Colonic mucosa (tissue), 4 donors: ENCODE measurements at places on chromosomes 7 and 10.

DNA sequence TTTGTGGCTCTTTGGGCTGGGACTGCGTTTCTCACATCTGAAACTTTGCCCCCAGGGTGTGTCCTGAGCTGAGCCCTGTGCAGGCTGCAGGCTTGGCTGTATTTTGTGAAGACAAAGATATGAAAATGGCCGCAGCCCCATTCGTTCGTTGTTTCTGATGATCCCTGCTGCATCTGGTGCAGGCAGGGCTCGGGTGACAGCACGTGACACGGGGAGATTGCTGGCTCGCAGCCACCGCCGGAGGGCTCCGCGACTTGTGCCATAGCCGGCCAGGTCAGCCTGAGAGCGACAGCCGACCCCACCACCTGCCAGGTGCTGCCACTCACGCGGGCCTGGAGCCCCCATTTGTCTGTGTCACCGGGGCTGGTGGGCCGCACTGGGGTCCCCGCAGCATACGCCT lies 81.3 kb downstream of the ZRANB1 start:
- no peak for DNase-seq

- no peak for DNase-seq
Measured at GRCh38 chr10:33376976-33377657, 42.6 kb upstream of the NRP1 start.

DNA sequence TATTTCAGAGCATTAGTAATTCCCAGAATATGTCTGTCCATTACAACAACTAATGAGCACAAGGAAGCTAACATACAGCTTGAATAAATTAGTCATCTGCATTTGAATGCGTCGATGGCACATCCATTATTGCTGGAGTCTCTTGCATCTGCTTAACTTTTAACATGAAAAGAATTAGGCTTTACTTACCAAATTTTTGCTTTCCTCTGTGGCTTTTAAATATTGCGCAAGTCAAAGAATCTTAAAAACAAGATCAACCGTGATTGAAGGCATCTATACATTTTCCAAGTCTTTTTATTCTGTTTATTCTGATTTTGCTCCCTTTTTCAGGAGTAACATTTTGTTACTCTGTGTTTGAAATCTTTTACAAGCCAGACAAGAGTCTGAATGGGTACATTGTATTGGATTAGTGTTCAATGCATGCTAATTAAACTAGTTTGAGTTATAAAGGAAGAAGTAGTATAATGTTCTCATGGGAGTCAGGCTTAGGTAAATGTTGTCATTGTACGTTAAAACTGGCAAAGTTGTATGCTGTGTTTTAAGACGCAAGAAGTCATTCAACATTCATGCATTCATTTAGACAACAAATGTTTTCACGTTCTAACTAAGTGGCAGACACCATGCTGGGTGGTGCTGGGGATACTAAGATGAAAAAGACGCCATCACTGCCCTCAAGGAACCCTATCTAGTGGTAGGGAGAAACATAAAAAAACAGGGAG lies 4.0 kb upstream of the CACNB2 start:
- no peak for DNase-seq

GRCh38 chr10:27710014-27710413 lies 35.6 kb downstream of the MKX start:
- DNase-seq: no peak

- no peak for DNase-seq
Measured at GRCh38 chr10:132443983-132444876, 47.2 kb downstream of the PWWP2B start.

DNA sequence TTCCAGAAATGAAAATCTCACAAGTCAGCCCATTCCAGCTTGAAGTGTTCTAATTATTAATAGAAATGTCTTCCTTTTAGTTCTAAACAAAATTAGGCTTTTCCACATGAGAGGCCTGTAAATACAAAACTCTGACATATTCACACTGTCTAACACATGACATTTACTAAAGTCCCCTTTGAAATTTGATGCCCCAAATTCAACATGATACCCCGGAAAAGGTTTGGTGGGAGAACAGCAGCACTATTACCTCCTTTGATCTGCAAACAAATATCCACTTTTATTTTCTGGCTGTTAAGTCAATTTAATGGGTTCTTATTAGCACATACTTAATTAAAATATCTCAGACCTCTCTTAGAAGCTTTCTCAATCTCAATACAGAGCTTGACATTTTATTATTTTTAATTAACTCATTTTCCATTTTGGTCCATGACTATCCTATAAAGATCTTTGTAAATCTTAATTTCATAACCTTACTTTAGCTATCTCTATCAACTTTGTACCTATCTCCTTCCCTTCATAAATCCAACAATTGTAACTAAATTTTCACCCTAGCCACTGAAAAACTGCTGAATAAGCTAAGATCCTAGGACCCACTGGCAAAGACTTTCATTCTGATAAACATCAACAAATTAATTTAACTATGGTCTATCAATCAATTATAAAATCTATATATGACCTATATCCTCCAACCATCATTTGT lies 63.2 kb downstream of the USP6NL start:
- no peak for DNase-seq

DNA sequence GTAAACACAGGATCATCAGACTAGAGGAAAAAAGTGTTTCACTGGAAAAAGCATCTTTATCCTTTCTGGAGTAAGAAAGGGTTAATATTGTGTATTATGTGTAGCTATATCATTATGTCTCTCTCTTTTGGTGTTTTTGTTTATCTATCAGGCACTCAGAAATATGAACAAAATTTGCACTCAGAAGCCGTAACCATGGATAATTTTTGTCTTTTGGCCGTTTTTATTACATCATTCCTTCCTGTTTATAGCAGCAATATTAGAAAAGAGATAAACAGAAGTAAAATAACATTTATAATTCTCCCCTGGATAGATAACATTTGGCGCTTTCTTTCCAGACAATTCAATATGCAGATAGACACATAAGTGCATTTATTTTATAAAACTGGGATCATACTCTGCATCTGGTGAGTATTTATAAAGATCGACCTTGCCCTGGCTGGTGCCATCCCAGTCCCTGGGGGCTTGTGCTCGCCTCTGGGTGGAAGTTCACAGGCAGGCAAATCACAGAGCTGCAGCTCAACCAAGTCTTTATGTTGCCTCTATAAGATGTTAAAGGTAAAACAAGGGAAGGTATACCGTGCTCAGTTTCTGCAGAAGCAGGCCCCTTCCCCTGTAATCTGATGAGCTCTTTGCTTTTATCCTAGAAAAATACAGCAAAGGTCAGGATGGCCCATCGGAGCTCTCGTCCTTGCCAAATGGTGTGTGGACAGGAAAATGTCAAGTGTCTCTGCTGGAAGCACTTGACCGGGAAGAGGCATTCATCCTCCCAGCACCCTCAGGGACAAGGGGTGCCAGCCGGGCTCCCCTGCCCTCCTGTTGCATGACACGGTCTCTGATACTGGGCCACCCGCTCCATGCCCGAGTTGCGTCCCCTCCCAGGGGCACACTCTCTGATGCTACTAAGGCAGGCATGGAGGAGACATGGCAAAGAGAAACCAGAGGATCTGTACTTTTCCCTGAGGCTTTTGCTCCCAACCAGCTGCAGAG lies 43.9 kb downstream of the PYROXD2 start:
- no peak for DNase-seq

DNA sequence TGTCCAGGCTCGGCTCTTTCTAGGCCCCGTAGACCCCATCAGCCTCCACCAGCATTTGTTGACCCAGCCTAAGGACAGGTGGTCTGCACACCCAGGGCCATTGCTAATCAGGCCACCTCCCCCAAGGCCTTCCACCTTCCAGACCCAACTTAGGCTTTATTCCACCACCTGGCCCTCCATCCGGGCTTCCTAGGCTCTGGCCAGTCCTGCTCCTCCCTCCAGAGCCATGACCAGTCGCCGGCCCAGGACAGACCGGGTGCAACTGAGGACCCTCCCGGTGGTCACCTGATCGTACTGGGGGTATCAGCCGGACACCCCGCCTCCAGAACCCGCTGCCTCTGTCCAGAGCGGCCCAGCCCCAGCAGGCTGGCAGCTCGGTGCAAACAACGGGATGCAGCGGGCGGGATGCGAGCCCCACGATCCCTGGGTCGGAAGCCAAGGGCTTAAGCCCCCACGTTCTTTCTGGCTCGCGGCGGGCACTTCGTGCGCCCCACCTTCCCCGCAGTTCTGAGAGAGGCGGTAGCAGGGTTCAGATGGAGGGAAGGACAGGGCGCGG lies 545 bp downstream of the NACAD start:
- DNase-seq: no peak

GRCh38 chr10:16820421-16820820 lies 3.2 kb upstream of the RSU1 start:
- DNase-seq: no peak

DNA sequence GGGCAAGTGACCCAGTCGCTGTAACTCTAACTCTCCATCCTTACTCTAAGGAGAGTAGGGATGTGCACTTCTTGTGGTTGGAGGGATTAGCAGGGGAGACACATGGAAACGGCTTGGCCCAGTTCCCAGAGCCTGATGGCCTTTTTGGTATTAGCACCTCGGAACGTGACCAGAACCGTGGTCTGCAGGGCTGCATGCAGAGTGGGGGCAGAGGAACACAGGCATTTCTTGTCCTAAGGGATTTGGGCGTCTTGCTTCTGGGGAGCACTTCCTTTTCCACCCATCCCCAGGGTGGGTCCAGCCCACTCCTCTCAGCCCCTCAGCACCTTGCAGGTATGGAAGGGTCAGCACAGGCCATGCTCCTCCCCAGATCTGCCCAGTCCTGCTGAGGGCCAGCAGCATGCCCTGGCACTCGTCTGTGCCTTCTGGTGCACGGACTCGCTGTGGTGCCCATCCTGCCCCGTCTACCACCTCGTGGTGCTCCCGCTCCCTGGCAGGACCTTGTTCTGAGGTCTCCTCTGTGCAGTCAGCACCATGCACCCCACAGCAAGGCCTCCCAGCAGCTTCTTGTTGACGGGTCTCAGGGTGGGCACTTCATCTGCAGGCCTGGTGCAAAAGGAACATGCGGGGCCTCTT lies 109.6 kb downstream of the ACTR3B start:
- DNase-seq: no peak

DNA sequence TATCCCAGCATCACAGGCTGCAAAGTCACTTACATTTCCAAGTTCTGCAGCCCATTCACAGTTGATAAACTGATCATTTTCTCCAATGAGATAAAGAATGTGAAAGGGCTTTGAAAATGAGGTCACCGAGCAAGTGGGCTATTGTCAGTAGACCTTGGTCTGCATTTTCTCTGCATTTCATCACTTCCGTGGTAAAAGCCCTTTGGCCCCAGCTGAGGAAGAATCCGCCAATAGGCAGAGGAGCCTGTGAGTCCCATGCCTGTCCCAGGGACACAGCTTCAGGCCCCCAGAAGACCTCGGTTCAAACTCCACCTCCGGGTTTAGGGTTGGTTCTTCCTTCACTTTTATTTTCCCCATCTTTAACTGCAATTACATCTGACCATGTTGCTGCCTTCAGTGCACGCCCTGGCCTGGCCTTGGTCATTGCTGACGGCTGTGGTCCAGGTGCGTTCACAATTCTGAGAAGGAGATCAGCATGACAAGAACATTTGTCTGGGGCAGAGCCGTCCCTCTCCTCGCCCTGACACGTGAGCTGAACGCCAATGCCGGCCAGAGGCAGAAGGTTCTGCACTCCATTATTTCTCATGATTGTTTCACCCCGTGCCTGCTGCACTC lies 292.5 kb downstream of the TCERG1L start:
- DNase-seq: no peak

DNA sequence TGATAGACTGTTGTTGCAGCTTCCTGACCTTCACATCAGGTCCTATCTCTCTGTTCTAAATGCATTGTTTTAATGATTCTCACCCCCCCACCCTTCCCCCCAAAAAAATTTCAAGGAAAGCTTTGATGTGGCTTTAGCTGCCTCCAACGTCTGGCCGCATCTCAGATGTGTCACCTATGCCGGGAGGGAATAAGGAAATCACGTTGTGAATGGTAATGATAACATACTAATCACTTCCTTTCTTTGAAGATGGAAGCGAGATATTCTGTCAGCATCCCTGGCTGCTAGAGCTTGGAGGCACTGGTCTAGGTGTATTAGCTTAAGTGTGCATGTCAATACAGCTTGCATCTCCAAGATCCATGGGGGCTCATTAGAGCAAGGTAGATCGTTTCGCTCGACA lies 89.6 kb downstream of the VTI1A start:
- no peak for DNase-seq

DNA sequence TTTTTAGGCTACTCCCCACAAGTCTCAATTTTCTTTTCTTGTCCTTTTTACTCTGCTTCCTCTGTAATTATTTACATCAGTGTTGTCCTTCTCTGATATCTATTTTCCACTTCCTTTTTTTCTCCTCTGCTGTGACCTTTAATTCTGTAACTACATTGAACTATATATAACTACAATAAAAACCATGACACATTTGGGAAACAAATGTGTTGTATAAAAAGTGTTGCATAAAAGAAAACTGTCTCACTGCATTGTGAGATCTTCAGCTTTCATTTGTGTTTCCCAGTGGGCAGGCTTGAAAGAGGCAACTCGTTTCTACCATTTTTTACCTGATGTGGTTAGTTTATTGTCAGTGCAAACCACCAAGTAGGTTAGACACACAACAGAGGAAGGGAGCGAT lies 483.9 kb upstream of the NRP1 start:
- DNase-seq: no peak

- no peak for DNase-seq
Measured at GRCh38 chr7:28140979-28141378, 39.6 kb downstream of the JAZF1 start.

DNA sequence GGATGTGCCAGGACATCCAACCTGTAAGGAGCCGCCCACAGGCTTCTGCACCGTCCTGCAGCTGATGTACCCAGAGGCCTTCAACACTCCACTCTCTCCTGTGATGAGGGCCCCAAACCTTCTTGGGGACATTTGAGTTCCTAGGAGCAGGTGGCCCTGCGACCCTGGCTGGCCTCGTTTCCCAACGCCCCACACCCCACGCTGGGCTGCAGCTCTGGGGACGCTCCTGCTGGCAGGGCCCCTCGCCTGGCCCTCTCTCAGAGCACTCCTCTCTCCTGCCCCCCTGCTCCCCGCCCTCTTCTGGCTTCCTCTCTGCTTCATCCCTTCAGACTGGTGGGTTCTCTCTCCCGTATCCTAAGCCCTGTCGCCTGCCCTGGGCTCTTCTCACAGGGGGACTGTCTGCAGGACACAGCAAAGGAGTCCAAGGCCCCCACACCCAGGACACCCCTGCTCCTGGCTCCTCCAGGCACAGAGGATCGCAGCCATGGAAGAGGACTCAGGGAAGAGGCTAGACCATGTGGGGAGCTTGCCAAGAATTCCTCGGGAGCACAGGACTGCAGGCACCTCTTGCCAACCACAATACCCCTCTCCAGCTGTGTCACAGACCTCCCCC lies 541.4 kb downstream of the TCERG1L start:
- DNase-seq: no peak

- no peak for DNase-seq
Measured at GRCh38 chr10:106499448-106499847, 665.1 kb downstream of the SORCS1 start.

DNA sequence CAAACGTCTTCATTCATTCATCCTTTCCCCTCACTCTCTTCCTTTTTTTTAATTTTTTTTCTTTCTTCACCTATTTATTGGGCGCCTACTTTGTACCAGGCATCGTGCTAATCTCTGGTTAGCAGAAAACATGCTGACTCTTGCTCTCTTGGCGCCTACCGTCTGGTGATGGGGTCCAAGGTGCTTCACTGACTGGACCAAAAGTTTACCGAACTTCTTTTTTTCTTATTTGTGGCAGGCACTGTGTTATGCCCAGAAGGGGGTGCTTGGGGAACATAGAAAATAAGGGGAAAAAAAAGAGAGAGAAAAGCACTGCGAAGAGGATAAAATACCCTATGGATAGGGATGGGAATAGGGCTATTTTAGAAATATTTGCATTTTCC lies 505 bp upstream of the FAM204A start:
- no peak for DNase-seq

- DNase-seq: no peak
Measured at GRCh38 chr7:135842446-135843179, 94.0 kb upstream of the FAM180A start.
